ENCODE measurements at places on chromosomes 3 and 15.

- no peak for DNase-seq
Observed at GRCh38 chr3:161031134-161031533, 74.0 kb downstream of the B3GALNT1 start.

DNA sequence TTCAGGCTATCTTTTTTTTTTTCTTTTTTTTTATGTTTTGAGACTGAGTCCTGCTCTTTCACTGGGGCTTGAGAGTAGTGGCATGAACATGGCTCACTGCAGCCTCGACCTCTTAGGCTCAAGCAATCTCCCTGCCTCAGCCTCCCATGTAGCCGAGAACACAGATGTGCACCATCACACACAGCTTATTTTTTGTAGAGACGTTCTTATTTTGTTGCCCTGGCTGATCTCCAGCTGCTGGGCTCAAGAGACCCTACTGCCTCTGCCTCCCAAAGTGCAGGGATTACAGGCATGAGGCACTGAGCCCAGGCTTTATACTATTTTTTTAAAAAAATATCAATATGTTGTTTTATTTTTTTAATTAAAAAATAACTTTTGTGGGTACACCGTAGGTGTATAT is 467.3 kb downstream of the CADM2 start:
- DNase-seq = no peak

GRCh38 chr3:57556459-57557084 is 498 bp downstream of the PDE12 start:
- no peak for DNase-seq

DNA sequence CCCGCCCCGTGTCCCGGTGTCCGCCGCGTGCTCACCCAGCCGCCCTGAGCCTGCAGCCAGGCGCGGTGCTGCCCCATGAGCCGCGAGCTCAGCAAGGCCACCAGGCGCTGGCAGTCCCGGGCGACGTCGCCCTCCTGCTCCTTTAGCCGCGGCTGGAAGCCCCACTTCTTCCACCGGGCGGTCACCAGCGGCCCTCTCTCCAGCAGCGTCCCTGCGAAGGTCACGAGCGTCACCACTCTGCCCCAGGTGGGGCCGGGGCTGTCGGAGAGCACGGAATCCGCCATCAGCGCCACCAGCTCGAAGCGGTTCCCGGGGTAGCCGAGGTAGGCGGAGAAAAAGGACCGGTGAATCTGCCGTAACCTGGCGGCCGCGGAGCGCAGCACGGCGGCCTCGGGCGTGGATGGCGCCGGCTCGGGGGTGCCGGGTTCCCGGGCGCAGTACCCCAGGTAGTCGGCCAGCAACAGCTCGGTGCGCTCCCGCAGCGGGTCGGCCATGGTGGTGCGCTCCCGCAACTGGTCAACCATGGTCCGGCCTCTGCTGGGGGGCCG is 298 bp downstream of the BCL2L10 start:
- no peak for DNase-seq

DNA sequence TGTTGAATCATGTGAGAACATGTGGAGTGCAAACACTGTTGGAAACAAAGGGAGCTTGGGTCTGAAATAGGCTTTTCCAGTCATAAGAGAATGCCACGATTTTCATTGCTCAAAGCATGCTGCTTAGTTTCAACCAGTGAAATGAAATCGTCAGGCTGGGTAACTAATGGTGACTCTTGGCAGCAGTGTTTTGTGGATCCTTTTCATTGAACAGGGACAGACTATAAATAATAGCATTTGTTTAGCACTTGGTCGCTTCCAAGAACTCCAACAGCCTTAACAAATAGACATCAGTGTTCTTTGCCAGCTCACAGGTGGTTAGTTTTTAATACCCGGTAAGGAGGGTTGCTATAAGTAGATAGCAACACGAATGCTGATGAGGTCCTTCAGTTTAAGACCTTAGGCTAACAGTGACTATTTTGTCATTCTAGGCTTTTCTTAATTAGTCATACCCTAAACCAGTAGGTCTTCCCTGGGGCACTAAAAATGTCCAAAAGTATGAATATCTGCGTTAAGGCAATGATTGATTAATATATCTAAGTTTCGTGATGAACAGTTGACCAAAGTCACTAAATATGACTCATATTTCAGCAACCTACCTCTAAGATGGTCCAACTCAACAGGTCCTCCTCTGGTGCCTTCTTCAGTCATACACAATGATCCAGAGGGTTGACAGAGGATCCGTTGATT is 15.8 kb downstream of the TP63 start:
- no peak for DNase-seq

GRCh38 chr3:168061332-168061996 is 34.3 kb downstream of the GOLIM4 start:
- DNase-seq = no peak
